ENCODE measurements at places on chromosomes 7 and 10.

DNA sequence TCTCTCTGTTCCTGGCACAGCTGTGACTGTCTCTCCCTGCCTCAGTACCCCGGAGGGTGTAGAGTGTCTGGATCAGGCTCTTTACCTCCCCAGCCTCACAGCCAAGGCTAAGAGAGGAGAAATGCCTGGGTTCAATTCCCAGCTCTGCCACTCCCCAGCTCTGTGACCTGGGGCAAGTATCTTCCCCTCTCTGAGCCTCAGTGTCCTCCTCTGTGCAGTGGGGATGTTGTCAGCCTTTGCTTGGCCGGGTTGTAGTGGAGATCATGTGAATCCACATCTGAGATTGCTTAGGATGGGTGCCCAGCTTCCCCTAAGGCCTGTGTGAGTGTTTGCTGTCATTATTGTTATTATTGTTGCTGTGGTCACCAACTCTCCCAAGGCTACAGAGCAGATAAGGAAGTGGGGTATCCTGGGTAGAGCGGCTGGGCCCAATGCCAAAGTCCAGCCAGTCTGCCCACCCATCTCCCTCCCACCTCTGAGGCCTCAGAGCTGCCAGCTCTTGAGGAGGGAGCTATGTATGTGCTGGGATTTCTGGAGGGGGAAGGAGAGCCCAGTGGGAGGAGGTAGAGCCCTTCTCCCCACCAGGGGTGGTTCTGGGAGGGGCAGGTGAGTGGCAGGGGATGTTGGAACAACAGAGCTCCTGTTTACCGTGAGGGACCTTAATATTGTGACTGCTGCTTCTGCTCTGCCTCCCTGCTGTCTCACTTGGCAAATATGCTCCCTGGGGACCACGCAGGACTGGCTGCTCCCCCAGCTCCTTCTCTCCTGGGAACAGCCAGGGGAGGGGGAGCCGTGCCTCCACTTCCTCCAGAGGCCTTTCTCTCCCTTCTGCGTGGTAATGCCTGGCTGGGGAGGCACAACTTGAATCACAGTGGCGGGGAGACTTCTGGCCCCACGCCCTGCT is 170.5 kb downstream of the RPS24 start:
- no peak for DNase-seq

- DNase-seq, result no peak
Observed at GRCh38 chr10:98242823-98243222, 25.2 kb downstream of the LOXL4 start.

GRCh38 chr7:137445268-137445667 is 101.7 kb upstream of the PTN start:
- DNase-seq, result no peak

- DNase-seq, result no peak
Observed at GRCh38 chr7:17584822-17585221, 286.4 kb downstream of the AHR start.

- no peak for DNase-seq
Observed at GRCh38 chr7:43467406-43467805, 115.5 kb upstream of the STK17A start.
